Activated CD4-positive, alpha-beta T cell treated with anti-CD3 and anti-CD28 coated beads for 36 hours (primary cell): ENCODE measurements at places on chromosomes 6 and 20. TPM values are rescaled to one million over a fixed set of nuclear protein-coding genes. Genes with fewer than 3 reads are reported as not detected.

DNA sequence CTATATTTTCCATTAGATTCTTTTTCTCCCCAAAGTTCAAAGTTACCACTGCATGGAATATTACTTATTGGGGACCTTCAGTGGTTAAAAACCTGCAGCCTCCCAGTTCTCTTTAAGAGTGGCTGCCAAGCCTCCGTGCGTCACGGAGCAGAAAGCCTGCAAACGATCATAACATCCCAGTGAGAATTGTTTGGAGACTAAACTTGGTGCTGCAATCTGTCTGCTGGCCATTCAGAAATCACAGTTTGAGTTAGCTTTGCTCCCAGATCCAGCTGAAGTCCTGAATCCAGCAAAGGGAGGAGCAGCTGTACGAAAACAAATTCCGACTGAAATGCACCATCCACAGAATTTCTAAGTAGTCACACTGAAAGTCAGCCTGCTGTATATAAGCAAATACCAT lies 213.5 kb upstream of the PDE10A start:
- H3K36me3 ChIP-seq, result no peaks in the 10 kb centered on the region
- peaks cover 11% of the 10 kb centered on the region for H3K27me3 ChIP-seq
- no peak overlapping the region for H3K4me3 ChIP-seq
- DNase-seq, result no peak
- no peak overlapping the region for H3K27ac ChIP-seq
- no peaks in the 10 kb centered on the region for H3K4me1 ChIP-seq

DNA sequence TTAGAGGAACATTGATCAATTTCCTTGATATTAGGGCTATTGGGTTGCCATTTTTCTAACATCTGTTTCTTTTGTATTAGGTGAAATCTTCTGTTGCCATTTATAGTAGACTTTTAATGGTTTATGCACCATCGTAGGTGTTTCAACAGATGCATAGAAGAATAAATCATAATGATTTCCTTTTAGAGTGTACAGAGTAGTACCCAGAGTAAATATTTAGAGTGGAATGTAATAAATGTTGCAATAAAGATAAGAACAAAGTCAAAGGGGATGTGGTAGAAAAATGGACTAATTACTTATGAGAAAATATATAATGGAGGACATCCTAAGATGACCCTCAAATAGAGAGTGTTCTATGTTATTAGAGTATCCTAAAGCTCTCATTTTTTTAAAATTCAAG lies 643.0 kb upstream of the CITED2 start:
- H3K27ac ChIP-seq, result no peak overlapping the region
- H3K36me3 ChIP-seq, result no peaks in the 10 kb centered on the region
- DNase-seq, result no peak
- H3K27me3 ChIP-seq, result peaks cover 11% of the 10 kb centered on the region
- H3K4me3 ChIP-seq, result no peak overlapping the region

DNA sequence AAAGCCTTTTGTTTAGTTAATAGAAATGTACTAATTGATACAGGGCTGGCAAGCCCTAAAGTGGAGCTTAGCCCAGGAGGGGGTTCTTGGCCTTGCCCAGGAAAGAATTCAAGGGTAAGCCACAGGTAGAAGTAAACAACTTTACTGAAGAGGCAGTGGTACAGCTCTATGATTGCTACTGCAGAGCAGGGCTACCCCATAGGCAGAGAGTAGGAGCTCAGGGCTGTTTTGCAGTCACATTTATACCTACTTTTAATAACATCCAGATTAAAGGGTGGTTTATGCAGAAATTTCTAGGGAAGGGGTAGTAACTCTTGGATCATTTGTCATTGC lies 680.4 kb upstream of the GJE1 start:
- no peaks in the 10 kb centered on the region for H3K27me3 ChIP-seq
- H3K27ac ChIP-seq, result no peak overlapping the region

DNA sequence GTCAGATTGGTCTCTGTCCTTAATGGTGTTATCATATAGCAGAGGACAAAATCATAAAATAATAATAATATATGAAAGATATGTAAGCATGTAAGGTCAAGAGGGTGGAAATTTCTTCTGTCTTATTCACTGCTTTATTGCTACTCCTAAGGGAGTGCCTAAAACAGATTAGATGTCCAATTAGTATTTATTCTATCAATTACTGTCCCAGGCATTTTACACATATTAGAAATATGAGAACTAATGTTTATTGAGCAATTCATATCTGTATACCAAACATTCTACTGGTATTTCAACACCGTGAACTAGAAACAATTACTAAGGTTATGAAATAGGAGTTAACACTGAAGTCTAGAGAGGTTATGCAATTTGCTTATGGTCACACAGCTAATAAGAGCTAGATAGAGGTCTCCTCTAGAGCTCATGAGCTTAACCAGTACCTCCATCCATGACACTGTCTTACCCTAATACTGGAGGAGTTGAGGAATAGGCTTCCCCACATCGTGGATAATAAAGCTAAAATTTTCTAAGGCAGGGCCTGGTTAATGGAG lies 302.3 kb downstream of the PLCB1 start:
- no peaks in the 10 kb centered on the region for H3K4me1 ChIP-seq
- H3K36me3 ChIP-seq, result no peaks in the 10 kb centered on the region
- H3K4me3 ChIP-seq, result no peak overlapping the region
- H3K27ac ChIP-seq, result no peak overlapping the region

The LHFPL5 gene
- total RNA-seq, result not detected

The OXT gene
- 0.40 TPM for total RNA-seq
